ENCODE measurements at places on chromosomes 1 and 21. TPM values are rescaled to one million over a fixed set of nuclear protein-coding genes. Genes with fewer than 3 reads are reported as not detected.
A peak's percentile ranks its signal among the peaks of the same experiment; 100 is the strongest.

- DNase-seq: no peak
These were observed 12.0 kb upstream of the LPGAT1 start for GRCh38 chr1:211842518-211842917.

DNA sequence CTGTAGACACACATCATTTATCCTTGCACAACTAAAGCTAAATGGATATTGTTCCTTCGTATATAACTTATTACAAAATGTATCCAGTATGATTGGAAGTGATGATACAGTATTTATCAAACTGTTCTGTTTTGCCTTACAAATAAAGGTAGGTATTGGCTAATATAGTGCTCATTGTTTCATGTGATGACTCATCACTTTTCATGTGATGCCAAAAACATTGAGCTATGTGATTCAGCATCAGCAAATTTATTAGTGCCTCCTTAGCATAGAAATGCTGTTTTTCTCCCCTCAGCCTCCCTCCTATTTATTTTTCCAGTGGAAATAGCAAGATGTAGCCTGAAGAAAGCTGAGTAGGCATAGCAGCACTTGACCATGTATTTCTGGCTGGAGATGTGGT is 228.6 kb upstream of the LYPLAL1 start:
- DNase-seq: peak; percentile 71

DNA sequence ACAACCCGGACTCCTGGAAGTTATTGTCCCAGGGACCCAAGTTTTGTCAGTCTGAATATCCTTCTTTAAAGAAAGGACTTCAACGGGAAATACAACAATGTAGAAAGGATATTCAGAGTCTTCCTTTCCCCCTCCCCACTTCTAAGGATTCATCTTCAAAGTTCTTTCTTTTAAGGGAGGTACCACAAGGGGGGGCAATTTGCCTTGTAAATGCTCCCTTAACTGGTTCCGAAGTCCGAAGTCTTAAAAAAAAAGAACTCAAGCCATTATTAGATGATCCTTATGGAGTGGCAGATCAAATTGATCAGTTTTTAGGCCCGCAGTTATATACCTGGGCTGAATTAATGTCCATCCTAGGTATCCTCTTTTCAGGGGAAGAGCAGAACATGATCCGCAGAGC is 47.0 kb downstream of the SERINC2 start:
- no peak for DNase-seq

- no peak for DNase-seq
These were observed 317 bp downstream of the SPAG17 start for GRCh38 chr1:118184739-118185083.

TESK2 gene
- total RNA-seq: 2.1 TPM

DNA sequence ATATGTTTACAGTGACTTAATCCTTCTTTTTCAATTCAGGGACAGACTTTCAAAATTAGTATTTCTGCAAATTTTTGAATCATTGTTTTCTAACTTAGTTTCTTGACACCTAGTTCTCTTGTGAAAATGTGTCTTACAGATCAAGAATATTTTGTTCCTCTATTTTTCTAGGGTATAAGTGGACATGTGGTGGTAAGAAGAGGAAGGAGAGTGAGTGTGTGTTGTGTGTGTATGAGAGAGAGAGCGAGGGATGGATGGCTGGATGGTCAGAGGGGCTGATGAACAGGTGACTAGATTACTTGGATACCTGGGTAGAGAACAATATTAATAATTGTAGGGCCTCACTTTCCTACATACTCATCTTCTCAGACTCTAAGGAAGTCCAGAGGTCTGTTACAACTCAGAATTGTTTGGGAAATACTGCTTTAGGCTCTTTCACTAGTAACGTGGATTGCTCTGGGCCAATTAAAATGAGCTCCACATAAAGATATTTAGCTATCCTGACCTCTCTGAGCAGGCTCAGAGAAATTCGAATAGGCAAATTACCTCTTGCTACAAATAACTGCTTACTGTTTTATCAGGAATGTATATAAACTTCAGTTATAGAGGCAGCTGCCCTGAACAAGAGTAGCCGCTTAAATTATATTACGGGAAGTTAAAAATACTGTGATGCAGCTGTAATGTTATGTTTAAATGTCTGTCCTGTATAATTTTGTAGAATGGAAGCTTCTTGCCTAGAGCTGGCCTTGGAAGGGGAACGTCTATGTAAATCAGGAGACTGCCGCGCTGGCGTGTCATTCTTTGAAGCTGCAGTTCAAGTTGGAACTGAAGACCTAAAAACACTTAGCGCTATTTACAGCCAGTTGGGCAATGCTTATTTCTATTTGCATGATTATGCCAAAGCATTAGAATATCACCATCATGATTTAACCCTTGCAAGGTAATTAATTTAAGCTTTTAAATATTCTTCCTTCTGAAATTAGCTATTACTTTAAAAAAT is 19.7 kb downstream of the GPSM2 start:
- DNase-seq: no peak

DNA sequence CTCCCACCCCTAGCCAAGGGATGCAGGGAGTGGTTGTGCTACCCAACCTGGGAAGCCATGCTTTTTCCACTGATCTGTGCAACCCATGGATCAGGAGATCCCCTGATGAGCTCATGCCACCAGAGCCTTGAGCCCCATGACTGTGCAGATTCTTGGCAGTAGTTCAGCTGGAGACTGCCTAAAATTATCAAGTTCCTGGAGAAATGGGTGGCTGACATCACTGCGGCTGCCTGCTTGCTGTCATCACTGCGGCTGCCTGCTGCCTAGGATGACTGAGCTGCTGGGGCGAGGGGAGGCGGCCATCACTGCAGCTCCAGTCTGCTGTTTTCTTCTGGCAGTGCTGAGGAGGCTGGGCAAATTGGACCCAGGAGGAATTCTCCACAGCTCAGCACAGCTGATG is 159.2 kb downstream of the AGBL4 start:
- DNase-seq: no peak
